ENCODE measurements at places on chromosomes 7 and 10. TPM values are rescaled to one million over a fixed set of nuclear protein-coding genes. Genes with fewer than 3 reads are reported as not detected.

The ARHGAP22 gene
- 4.0 TPM for total RNA-seq

The WASHC2A gene
- total RNA-seq, result 38.3 TPM

The UNCX gene
- total RNA-seq, result 0.10 TPM

The EN2 gene
- not detected for total RNA-seq

The DLG5 gene
- total RNA-seq, result 48.7 TPM

The OR2A12 gene
- total RNA-seq, result not detected

The CALML5 gene
- not detected for total RNA-seq

The KCNH2 gene
- 11.5 TPM for total RNA-seq

The GTF2IRD1 gene
- 28.3 TPM for total RNA-seq

The INA gene
- 26.6 TPM for total RNA-seq

The PRTFDC1 gene
- 46.6 TPM for total RNA-seq

The CYP17A1 gene
- not detected for total RNA-seq

The ANKRD30A gene
- not detected for total RNA-seq

The VWC2 gene
- total RNA-seq, result not detected

The FRMPD2 gene
- 0.43 TPM for total RNA-seq

The PDK4 gene
- not detected for total RNA-seq

The PLPP4 gene
- not detected for total RNA-seq

The VSTM2A gene
- total RNA-seq, result not detected

The RTKN2 gene
- total RNA-seq, result 3.1 TPM

The EPO gene
- total RNA-seq, result not detected

The KCNIP2 gene
- total RNA-seq, result not detected

The TBC1D12 gene
- total RNA-seq, result 17.8 TPM

The CTNNA3 gene
- total RNA-seq, result not detected

The C7orf57 gene
- total RNA-seq, result 0.47 TPM

The CPED1 gene
- 21.5 TPM for total RNA-seq

The SPDYE6 gene
- not detected for total RNA-seq

The HABP2 gene
- total RNA-seq, result not detected

The ECHDC3 gene
- 0.86 TPM for total RNA-seq

The PSD gene
- total RNA-seq, result 3.1 TPM

The UCN3 gene
- not detected for total RNA-seq

The CALML3 gene
- not detected for total RNA-seq

The TRPV5 gene
- not detected for total RNA-seq

The ASB10 gene
- total RNA-seq, result not detected

The JAKMIP3 gene
- total RNA-seq, result 0.27 TPM

The CHCHD2 gene
- total RNA-seq, result 762 TPM

The DENND2A gene
- 13.4 TPM for total RNA-seq

The HOXA1 gene
- 11.8 TPM for total RNA-seq

The SH2D4B gene
- not detected for total RNA-seq

The SMKR1 gene
- not detected for total RNA-seq

The CRYGN gene
- not detected for total RNA-seq

The PGAM2 gene
- 2.8 TPM for total RNA-seq

The DNAJC12 gene
- 15.8 TPM for total RNA-seq

The PRPS1L1 gene
- total RNA-seq, result not detected

The ZPBP gene
- total RNA-seq, result not detected

The CUBN gene
- total RNA-seq, result 0.06 TPM

The UROS gene
- total RNA-seq, result 143 TPM

The CRCP gene
- 80.2 TPM for total RNA-seq

The PTER gene
- total RNA-seq, result 0.03 TPM

The LRWD1 gene
- 75.4 TPM for total RNA-seq

The NKX2-3 gene
- total RNA-seq, result not detected

The NEUROG3 gene
- total RNA-seq, result not detected

The IQUB gene
- not detected for total RNA-seq

The DKK1 gene
- 932 TPM for total RNA-seq

The GBF1 gene
- total RNA-seq, result 15.3 TPM

The SGMS1 gene
- total RNA-seq, result 10.0 TPM
